8988T (cell line): ENCODE measurements at places on chromosomes 4 and X.

DNA sequence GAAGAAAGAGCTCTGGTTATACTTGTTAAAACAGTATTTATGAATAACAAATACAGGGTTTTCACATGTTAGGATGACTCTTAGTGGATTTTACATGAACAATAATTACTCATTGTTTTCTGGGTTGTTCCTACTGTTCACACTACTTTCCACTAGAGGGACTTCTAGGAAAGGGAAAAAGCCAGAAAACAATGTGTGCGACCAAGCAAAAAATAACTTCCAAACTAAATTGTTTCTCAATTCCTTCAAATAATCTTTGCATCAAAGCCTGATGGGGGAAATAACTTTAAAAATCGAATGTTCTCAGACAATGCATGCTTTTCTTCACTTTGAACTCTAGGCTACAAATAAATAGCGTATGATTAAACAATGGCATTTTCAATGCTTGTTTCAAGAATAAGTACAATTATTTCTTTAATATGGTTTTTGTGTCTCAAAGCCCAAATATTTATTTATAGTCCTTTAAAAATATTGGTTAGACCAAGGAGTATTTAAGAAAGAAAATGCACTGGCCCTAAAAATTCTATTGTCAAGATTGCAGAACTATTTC, 72.1 kb upstream of the ETNPPL start:
- DNase-seq: no peak

- DNase-seq: no peak
These were observed 165.9 kb downstream of the PJA1 start for GRCh38 chrX:68999356-68999755.

- no peak for DNase-seq
These were observed 30.2 kb upstream of the TENM3 start for GRCh38 chr4:182213004-182213403.

DNA sequence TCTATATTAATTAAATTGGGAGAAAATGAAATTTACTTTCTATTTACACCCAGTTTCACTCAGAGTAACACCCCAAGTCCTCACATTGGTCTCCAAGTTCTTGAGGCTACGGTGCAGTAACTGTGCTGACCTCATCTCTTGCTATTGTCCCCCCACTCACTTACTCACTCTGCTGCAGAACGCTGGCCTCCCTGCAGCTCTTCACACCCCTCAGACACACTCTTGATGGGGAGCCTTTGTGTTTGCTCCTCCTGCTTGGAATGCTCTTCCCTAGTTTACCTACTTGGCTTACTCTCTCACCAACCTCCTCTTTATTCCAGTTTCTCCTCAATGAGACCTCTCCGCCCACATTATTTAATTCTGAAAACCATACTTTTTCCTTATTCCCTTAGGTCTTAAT, 22.2 kb upstream of the SPARCL1 start:
- DNase-seq: no peak

DNA sequence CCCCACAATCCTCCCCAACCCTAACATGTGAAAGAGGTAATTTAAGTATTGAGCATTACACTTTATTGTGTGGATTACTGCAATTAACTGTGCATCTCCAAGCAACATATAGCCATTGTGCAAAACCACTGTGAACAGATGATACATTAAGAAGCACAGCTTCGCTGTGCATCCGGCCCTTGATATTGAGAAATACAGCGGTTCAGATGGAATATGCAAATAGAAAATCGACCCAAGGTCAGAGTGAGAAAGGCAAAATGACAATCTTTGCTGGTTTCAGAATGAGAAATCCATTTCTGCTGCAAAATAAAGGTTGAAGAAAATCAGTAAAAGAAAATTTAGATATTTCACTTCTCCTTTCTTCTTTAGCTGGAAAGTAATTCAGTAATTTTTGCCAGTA, 805.9 kb upstream of the GRID2 start:
- DNase-seq: no peak

- no peak for DNase-seq
These were observed 44.8 kb downstream of the GRIA2 start for GRCh38 chr4:157265281-157265680.

GRCh38 chrX:134388161-134389109, 71.5 kb upstream of the HPRT1 start:
- DNase-seq: no peak

DNA sequence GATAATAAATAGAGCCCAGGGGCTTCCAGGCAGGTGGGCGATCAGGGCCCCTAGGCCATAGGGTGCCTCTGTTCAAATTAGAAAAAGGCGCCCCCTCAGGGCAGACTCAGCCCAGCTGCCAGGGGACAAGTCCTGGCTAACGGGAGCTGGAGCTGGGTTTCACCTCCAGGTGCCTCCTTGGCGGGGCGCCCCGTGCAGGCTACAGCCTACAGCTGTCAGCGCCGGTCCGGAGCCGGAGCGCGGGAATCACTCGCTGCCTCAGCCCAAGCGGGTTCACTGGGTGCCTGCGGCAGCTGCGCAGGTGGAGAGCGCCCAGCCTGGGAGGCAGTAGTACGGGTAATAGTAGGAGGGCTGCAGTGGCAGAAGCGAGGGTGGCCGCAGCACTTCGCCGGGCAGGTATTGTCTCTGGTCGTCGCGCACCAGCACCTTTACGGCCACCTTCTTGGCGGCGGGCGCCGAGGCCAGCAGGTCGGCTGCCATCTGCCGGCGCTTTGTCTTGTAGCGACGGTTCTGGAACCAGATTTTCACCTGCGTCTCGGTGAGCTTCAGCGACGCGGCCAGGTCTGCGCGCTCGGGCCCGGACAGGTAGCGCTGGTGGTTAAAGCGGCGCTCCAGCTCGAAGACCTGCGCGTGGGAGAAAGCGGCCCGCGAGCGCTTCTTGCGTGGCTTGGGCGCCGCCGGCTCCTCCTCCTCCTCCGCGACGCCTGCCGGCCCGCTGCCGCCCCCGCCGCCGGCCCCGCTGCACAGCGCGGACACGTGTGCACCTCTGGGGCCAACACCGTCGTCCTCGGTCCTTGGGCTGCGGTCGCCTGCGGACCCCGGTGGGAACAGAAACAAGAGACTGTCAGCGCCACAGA, 2.4 kb downstream of the NKX3-2 start:
- peak; percentile 40 for DNase-seq

DNA sequence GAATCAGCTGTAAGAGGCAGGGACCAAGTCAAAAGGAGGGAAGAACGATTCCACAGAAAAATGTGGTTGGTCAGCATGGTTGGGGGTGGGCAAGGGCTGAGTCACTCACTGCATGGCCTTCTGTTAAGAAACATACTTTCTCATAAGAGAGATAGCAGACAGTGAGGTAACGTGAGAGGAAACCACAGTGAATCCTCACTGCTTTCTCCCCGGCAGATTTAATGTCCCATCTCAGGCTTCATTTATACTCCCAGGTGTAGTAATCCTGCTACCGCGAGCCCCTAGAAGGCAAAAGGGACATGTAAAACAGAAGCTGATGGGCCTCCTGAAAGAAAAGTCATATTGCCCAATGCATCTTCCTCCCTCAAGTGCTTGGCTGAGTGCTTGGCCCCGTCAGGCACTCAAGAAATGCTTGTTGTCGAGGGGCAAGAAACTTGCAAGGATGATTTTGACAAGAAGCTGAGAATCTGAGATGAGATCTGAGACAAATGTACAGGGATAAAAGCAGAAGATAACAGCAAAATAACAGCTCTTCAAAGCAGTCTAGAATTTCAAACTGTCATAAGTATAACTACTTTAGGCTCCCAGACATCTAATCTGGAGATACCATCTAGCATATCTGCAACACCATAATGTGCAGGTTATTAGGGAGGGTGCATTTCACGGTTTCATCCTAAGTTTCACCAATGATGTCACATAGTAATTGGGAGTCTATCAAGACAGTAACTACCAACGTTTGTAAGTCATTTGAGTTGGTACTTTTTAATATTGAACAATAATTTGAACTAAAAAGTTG, 40.2 kb downstream of the SH3KBP1 start:
- no peak for DNase-seq

- no peak for DNase-seq
These were observed 9.4 kb upstream of the CCNQ start for GRCh38 chrX:153608376-153608775.

GRCh38 chr4:167025670-167026069, 208.6 kb downstream of the SPOCK3 start:
- no peak for DNase-seq

DNA sequence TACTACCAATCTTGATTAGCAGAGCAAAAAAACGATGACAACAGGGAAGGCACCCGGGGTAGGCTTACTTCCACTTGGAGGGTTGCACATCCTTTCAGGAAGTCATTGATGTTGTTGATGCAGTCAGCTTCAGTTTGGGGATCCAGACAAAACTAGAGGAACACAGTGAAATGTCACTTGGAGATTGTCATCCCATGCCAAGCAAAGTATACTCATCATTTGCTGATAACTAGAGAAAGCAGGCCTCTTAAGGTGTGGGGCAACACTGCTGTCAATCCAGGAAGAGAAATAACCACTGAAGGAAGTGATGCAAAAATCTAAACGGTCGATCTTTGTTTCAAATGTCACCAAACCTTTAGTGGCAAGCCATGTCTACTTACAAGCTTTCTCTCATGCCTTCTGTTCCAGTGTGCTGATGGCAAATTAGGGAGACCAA, 1.4 kb downstream of the ARHGEF6 start:
- DNase-seq: no peak

- no peak for DNase-seq
These were observed 219.0 kb upstream of the GIMD1 start for GRCh38 chr4:106587558-106587957.

- no peak for DNase-seq
These were observed 37.0 kb upstream of the SHISA3 start for GRCh38 chr4:42360256-42360669.

- DNase-seq: no peak
These were observed 13.8 kb downstream of the CYP4V2 start for GRCh38 chr4:186205156-186205555.

- DNase-seq: no peak
These were observed 33.3 kb downstream of the FRYL start for GRCh38 chr4:48746608-48747362.

GRCh38 chrX:2538031-2538757, 37.4 kb upstream of the DHRSX start:
- DNase-seq: no peak

DNA sequence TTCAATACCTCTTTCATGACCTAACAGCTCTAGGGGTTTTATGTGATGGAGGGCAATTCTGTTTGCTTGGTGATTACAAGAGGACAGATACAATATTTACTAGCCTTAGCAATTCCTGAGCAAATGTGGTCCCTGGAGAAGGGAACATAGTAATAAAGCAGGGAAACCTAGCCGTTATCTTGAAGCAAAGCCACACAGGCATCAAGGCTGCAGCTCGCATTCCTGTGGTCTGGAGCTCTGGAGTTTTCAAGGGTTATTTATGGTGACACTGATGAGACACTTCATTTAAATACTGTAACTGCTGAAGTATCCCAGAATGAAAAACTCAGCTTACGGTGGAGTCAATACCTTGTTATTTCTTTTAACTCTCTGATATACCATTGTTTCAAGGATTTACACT, 66.8 kb downstream of the AFF2 start:
- DNase-seq: no peak

- DNase-seq: no peak
These were observed 3.6 kb downstream of the TBCK start for GRCh38 chr4:106312377-106312776.

- DNase-seq: no peak
These were observed 8.9 kb downstream of the COPS4 start for GRCh38 chr4:83043801-83044407.

- DNase-seq: no peak
These were observed 101.1 kb downstream of the ENOX2 start for GRCh38 chrX:130801901-130802300.

GRCh38 chr4:74016068-74016467, 17.6 kb upstream of the CXCL5 start:
- DNase-seq: no peak

GRCh38 chr4:25870081-25870480, 7.3 kb upstream of the SEL1L3 start:
- no peak for DNase-seq

DNA sequence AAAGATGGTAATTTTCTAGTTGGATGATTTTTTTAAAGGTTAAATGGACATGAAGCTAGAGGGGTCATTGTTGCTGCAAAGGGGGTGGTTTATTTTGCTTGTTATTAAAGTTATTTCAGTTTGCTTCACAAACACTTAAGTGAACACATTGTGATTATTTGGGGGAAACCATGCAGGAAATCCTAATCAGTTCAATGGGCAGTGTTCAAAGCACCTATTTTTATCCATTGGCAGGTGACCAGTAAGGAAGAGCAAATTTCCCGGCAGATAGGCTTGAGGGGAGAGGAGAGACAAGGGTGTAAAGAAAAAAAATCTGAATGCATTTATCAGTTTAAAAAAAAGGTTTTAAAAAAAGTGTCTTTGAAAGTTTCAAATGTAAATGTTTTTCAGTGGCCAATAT, 17.6 kb downstream of the GPR174 start:
- no peak for DNase-seq

DNA sequence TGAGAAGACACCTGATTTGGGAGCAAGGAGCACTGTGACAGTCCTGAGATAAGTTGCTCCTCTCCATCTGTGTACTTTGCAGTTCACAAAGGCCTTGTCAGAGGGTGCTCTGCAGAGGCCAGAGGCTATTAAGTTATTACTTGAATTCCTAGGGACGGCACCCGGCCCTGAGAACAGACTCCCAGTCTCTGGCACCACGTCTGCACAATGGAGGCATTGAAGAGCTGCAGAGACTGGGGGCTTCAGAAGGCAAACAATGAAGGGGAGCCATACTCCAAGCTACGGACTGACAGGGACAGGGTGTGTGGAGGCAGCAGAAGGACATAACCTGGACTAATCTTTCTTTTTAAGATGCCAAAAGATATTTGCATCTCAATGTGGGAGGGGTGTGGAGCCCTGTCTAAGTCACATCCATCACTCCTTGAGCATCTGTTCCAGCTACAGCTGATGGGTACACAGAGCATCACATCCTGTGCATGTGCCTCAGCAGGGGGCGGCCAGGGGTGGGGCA, 11.5 kb downstream of the RASGEF1B start:
- no peak for DNase-seq

GRCh38 chr4:70634482-70634881, 5.9 kb downstream of the ENAM start:
- no peak for DNase-seq

DNA sequence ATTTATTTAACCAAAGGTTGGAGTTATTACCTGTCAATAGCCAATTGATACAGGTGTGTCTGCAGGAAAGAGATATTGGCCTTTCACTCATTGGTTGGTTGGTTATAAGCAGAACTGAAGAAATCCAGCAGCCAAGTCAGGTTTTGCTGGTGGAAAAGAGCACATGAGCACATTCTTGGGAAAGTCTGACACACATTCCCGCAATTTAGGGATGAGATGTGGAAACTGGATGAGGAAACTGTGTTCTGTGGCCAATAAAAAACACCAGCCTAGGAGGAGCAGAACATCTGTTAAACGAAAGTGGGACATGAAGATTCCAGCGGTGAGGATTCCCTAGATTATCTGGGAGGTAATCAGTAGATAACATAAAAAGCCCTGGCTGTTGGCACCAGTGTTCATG, 567.4 kb upstream of the CPEB2 start:
- no peak for DNase-seq

- DNase-seq: no peak
These were observed 88.9 kb downstream of the GC start for GRCh38 chr4:71694961-71695360.

DNA sequence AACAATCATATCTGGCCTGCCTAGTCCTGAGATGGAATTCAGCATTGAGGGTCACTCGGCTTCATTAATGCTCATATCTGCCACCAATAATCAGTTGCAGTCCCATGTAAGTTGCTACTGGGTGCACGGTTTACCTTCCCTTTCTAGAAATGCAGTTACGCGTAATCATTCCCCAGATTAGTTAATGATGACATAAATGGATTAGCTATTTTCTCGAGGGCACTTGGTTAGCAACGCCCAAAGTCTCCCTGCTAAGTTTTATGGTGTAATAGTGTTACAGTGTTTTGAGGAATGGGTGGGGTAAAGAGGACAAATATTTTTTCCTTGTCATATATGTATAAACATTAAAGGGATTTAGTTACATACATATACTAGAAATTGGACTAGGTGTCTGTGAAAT, 118.8 kb downstream of the MID1 start:
- no peak for DNase-seq
